ENCODE measurements at places on chromosomes 5 and 9. TPM values are rescaled to one million over a fixed set of nuclear protein-coding genes. Genes with fewer than 3 reads are reported as not detected.

GRCh38 chr5:62486672-62487071 is 74.1 kb downstream of the IPO11 start:
- DNase-seq: no peak

DNA sequence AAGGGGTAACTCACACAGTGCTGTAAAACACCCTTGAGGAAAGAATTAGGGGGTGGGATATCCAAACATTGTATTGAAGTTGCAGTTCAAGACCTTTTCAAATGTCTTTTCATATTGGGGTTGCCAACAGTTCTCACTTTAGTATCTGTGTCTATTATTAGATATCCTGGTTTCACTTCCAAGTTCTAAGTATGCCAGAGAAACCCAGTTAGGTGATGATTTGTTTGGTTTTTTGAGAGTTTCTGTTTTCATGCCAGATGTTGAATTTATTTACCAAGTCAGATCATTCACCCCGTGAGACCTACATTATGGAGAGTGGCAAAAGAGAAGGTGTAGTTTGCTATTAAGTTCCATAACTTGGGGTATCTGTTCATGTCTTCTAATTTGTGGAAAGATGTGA is 64.5 kb downstream of the C9orf152 start:
- DNase-seq: no peak

DNA sequence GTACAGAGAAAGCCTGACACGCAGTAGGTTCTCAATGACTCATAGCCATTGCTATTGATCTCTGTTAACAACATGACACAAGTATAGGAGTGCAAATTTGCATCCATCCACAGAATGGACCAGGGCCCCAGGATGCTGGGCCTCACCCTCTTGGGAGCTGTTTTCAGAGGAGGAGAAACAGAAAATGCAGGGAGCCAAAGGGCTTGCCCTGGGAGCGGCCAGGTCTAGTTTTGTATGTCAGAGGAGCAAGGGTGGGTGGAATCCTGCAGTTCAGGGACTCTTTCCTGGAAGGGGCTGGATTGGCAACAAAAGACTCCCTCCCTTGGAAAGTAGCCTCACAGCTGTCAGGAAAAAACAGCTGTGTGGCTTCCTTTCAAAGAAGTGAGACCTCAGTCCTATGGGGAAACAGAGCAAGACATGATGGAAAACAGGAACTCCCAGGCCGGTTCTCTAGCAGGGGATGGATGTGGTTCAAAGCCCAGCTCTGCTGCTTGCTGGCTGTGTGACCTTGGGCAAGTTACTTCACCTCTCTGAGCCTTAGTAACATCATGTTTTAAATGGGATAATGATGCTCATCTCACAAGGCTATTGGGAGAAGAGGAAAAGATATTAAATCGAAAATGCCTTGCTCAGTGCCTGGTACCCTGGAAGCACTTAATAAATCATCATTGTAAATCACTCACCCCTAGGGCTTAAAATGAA is 50.5 kb upstream of the SH3PXD2B start:
- no peak for DNase-seq

- no peak for DNase-seq
Observed at GRCh38 chr9:97376902-97377301, 35.0 kb upstream of the TDRD7 start.

GRCh38 chr9:16255217-16255616 is 615.3 kb downstream of the BNC2 start:
- no peak for DNase-seq

DNA sequence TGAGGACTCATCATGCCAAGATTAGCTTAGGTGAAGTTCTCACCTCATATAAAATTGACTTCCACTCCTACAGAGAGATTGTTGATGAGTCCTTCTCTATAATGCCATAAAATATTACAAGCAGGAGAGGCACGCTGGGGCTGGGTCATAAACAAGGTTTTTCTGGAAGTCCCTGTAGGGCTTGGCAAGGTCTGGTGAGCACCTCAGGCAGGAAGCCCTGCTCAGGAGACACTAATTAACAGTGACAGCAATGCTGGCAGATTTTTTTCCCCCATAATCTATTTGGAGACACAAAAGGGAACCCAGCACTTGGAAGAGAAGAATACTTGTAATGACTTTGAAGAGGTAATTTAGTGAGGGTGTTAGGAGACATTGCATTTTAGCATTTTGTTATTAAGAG is 118.7 kb downstream of the DIRAS2 start:
- no peak for DNase-seq

Gene ZNF367
- 6.2 TPM for total RNA-seq

Gene ADAMTS19
- not detected for total RNA-seq

Gene IL3
- not detected for total RNA-seq

Gene DNAJB5
- 0.17 TPM for total RNA-seq

Gene NRARP
- 5.1 TPM for total RNA-seq

Data from NCI-H460 (cell line).